ENCODE measurements at places on chromosomes 16 and 17.

- no peak for DNase-seq
Measured at GRCh38 chr17:70969521-70970034, 800.2 kb downstream of the KCNJ2 start.

DNA sequence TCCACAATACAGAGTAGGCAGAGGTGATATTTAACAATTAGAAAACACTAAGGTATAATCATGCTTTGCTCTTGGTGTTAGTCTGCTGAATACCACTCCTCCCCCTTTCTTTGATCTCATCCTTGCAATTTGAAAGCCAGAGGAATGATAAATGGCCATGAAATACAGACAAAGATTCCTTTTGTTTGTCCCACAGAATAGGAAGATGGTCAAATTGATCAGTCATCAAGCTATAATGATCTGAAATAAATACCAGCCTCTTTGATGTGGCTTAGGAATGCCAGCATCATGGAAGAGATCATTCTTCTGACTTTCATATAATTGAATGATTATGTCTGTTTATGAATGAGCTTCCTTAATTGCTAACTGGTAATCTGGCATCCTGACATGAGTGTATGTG is 1541.7 kb upstream of the CDH8 start:
- DNase-seq: no peak

DNA sequence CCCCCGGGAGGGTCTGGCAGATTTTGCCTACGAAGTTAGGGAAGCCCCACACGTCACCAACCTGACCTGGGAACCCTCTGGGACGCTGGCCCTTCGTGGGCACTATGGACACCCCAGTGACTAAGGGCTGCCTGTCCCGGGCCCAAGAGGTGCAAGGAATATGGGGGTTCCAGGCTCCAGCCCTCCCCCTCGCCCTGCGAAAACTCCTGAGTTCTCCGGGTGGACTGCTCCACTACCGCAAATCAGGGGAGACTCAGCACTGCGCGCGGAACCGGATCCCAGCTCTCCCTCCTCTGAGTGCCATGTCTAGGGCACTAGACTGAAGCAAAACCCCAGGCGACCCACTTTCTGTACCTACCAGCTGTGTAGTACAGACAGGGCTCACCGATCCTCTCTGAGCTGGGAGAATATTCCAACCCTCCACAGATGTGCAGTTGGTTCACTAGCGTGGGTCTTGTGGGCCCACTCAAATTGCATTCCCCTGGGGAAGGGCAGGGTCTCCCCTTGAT is at the start of gene ARL5C:
Gene ARL5C (minus strand): TSS at position 321 of the 509 bp plus-strand sequence. CDS start 401 bp downstream, outside the sequence.
- DNase-seq: no peak

- DNase-seq: peak; percentile 20
Measured at GRCh38 chr17:13114601-13115031, 96.8 kb upstream of the ELAC2 start.

DNA sequence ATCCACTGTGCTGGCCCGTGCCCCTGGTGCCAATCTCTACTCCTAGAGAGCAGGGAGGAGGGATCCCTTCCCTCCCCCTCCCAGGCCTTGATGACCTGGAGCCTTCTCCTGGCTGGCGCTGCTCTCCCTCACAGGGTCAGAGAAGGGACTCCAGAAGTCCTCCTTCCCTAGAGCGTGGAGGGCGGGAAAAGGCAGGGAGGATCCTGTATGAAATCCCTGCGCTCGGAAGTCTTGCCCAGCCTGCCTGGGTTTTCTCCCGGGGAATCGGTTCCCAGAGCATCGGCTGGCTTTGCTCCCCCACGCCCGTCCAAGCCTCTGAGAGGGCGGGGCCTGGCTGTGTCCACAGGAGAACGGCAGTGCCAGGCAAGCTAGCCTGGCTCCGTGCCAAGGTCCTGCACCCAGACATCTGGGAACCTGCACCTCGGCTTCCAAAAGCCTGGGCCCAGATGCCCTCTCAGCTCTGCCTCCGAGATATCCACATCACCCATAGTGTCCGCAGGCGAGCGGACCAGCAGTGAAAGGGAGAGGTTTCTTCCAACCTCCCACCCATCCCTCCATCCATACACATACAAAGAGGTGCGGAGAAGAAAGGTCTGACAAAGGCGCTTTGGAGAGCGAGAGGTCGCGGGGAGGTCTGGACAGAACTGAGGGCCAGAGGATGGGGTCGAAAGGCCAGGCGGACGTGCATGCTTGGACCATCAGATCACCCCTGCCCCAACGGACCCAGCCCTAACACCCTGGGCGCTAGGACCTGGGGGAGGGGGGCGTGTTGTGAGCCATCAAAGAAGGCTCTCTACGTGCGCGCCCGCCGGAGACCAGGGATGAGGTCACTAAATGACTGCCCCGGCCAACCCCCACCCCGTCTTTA is 1.1 kb downstream of the MPP2 start:
- DNase-seq: no peak

DNA sequence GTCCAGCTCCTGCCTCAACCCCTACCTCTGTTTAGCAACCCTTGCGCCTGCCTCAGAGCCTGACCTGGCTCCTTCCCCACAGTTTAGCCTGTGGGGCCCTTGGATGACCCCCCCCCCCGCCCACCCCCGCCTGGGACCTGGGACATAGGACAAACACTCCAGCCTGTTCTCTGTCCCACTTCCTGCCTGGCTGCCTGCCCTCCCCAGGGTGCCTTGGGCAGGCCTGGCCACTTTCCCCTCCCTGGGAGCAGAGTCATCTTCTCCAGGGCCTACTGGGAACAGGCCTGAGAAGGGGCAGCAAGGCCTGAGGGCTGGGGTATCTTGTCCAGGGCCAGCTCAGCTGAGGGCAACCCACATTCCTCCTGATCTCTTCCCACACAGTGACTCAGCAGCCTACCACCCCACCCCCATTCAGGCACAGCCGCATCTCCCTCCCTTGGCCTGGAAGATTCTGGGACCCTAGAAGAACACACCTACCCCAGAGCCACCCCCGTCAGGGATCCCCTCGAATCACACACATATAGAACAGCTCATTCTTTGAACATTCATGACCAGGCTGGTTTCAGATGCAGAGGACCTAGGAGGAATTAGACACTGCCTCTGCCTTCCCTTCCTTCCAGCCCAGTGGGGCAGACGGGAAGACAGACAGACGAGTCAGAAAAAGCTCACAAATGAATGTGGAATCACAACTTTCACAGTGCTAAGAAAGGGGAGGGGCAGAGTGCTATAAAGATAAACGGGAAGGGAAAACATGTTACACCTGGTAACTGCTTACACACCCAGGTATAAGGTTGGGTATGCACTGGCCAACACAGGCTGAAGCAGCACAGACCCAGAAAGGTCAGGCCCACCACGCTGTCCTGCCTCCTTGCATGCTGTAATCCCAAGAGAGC is 6.0 kb downstream of the FHOD1 start:
- peak; percentile 93 for DNase-seq

GRCh38 chr16:79276501-79276900 is 324.0 kb downstream of the MAF start:
- DNase-seq: no peak

GRCh38 chr16:50259334-50260205 is 6.8 kb upstream of the ADCY7 start:
- DNase-seq: no peak

GRCh38 chr17:82374626-82375331 is 3.2 kb downstream of the UTS2R start:
- DNase-seq: no peak

GRCh38 chr16:85522308-85522841 is 90.7 kb upstream of the GSE1 start:
- no peak for DNase-seq

- peak; percentile 72 for DNase-seq
Measured at GRCh38 chr17:35630530-35631148, 43.5 kb downstream of the AP2B1 start.

DNA sequence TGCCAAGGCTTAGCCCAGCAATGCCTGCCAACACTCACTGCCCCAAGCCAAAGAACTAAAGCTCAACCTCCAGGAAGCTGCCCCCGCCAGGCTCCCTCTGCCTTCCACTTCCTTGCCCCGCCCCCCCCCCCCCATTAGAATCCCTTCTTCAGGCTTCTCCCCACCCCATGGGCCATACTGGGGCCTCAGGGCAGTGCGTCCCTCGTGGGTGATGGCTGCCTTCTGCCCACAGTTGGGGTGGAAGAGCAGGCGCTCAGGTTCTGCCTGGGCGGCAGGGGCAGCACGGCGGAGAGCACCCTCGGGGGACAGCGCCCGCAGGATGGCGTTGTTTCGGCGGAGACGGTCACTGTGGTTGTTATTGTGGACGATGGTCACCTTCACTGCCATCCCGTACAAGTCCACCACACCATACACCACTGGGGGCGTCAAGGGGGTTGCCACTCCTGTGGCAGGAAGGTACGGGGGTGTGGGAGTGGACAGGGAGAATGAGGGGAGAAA is 4.1 kb downstream of the NEURL4 start:
- no peak for DNase-seq

DNA sequence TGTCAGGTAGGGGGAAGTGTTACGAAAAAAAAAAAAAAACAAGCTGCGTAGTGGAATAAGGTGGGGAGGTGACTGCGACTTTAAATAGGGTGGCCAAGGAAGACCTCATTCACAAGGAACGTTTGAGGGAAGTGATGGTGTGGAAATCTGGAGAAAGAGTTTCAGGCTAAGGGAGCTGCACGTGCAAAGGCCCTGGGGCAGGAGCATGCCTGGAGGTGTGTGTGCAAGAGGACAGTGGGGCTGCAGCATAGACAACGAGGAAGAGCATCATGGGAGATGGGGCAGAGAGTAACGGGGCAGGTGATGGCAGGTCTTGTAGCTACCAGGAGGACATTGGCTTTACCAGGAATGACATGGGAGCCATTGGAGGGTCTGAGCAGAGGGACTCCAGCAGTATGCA is 12.0 kb downstream of the GSG1L start:
- DNase-seq: no peak

Measured in HFFc6 (cell line).